ENCODE measurements at places on chromosomes 7 and 10.

DNA sequence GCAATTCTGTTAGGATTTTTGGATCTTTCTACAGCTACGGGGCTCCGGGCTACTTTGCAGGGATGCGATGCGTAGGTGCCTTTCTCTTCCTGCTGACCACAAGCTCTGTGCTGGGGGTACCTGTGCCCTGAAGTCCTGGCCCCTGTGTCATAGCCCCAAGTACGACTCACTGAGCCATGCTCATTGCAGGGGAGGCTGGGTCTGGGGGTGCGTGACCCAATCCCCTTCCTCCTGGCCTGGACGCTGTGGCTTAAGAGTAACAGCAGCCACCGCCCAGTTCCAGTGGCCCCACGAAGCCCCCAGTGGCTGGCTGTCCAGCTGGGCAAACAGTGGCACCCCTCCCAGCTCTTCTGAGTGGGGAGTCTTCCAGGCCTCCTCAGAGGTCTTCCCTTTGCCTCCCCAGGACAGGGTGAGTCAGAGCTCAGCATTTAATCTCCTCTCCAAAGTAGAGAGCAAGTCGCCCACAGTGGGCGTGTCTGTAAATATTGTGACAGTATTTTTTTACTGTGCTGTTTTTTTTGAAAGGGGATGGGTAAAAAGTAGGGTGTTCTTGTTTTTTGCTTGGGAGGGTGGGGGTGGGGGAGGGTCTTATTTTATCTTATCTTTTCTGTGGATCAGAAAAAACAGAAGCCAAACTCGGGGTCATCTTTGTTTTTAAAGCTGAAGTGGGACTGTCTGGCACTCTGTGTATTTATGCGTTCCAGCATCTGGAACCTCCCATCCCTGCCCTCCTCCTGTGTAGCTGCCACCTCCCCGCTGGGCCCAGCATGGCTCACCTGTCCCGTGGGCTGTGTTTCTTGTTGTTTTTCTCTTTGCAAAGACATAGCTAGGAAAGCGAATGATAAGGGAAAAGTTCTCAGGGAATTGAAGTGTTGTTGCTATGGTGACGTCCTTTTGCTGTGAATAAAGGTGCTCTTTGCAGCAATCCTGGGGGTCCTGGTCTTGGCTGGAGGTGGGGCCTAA, 8.2 kb downstream of the LFNG start:
- no peak for DNase-seq

- no peak for DNase-seq
These were observed 104.7 kb upstream of the PCGF5 start for GRCh38 chr10:91115618-91116390.

DNA sequence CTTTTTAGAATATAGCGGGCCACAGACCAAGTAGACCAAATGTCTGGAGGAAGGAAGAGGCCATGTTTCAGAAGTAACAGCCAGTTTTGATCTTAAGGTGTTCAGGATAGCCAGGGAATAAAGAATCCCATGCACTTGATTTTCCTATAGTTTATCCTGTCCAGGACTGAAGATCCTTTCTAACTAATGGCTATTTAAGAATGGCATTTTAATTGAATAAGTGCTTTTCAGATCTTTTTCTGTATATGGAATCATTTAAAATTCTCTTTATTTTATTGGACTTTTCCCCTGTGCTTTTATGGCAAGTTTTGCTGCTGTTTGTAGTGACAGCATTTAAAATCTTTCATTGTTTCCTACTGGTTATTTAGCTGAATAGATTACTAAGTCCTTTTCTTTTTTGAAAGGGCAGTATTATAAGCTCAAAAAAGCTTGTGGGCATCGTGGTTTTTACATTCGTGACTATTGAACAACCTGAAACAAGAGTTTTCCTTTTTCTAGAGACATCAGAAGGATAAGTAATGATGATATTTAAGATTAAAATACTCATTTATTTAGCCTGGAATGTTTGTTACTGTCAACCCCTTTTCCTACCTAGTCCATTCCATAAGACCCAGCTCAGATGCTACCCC, 2.4 kb downstream of the INPP5F start:
- no peak for DNase-seq

DNA sequence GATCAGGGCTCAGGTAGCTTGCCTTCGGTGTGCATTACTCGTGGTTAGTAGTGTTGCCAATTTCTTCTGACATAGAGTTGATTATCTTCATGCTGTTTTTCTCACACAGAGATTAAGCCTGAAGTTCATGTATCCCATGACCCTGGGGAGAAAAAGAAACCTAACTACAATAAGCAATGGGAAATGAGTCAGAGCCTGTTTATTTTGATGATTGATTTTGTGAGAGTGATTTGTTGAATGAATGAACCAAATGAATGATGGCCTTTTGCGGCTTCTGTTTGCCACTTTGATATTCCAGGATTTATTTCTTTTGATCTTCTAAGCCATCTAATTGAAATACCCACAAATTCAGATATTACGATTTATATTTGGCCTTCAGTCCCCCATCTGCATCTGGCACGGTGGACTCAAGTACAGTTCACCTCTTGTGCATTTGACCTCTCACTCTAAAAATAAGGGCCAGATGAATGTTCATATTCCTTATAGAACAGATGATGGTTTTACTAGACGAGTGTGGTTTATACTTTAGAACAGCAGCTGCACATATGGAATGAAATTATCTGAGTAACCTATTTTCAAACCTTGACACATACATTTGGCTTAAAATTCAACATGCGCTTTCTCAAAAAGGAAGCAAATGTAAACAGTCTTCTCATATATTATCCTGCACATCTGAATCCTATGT, 110.7 kb downstream of the PLCE1 start:
- DNase-seq = no peak

GRCh38 chr7:14275356-14275755, 285.9 kb upstream of the ETV1 start:
- no peak for DNase-seq

- DNase-seq = no peak
These were observed 304.2 kb upstream of the BMPER start for GRCh38 chr7:33601101-33601500.

DNA sequence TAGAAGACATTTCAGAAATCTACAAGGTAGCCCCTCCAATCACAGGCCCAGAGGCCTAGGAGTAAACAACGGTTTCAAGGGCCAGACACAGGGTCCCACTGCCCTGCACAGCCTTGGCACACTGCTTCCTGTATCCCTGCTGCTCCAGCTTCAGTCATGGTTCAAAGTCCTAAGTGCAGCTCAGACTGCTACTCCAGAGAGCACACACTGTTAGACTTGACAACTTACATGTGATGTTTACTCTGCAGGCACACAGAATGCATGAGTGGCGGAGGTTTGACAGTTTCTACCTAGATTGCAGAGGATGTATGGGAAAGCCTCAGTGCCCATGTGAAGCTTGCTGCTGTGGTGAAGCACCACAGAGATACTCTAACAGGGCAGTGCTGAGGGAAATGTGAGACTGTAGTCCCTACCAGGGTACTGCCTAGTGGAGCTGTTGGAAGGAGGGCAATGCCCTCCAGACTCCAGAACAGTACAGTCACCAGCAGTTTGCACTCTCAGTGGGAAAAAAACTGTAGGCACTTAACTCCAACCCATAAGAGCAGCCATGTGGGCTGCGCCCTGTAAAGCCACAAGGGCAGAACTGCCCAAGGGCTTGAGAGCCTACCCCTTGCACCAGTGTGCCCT, 270.0 kb downstream of the ZWINT start:
- no peak for DNase-seq
